ENCODE measurements at places on chromosomes 16 and 17.

- DNase-seq = peak; percentile 90
Measured at GRCh38 chr16:72927199-72928089, 120.5 kb downstream of the ZFHX3 start.

- DNase-seq = no peak
Measured at GRCh38 chr17:77990301-77990700, 31.8 kb downstream of the TNRC6C start.

DNA sequence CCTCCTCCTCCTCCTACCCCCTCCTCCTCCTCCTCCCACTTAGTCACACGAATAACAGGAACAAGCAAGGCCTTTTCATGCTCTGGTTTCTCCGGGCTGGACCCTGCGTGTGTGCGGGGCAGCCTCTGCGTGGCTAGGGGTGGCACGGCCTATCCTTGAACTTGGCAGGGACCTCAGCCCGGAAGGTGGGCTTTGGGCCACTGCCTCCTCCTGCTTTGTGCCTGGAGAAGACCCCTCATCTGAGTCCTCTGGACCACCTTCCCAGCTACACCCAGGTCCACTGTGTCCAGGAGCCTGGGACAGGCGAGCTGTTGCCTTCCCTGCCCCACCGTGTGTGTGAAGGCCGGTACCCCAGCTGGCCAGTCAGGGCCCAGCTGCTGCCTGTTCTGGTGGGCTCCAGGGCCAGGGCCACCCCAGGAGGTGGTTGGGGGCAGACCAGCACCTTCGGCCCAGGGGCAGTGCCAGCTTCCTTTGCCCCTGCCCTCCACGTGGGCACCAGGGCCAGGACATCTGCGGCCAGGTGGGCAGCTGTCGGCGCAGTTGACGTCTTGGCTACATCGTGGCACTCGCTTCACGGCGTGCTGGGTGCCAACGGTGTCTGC is 35.4 kb downstream of the GINS2 start:
- DNase-seq = no peak

- DNase-seq = no peak
Measured at GRCh38 chr17:75701288-75701687, 20.0 kb upstream of the ITGB4 start.

DNA sequence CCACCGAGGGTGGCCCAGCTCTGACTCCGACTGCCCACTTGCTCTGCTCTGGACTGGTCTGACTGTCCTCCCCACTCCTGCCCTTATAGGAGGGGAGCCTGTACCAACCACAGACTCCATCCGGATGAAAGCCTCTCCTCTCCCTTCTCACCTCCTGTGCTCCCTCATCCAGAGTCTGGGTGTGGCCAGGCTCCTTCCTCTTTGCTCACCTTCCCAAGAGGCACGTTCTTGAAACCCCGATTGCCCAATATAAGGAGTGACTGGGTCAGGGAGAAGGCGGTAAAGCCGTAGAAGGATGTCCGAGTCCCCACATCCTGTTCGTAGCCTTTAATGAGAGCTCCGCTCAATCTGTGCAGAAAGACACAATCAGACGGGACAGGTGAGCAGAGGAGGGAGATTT is 17.1 kb downstream of the ST6GALNAC1 start:
- no peak for DNase-seq

- no peak for DNase-seq
Measured at GRCh38 chr16:86534779-86535615, 20.0 kb downstream of the MTHFSD start.

DNA sequence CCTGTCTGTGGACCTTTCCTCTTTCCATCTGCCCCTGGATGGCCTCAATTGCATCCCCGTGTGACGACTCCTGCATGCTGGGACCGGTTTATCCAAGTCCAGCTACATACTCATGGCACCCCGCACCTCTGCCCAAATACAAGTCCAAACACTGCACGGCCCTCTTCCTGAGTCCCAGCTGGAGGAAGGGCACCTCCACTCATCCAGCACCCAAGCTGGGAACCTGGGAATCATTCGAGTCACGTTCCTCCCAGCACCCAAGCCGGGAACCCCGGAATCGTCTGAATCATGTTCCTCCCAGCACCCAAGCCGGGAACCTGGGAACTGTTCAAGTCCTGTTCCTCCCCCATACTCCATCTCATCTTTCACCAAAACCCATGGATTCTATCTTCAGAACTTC is 10.2 kb downstream of the TRARG1 start:
- DNase-seq = no peak

DNA sequence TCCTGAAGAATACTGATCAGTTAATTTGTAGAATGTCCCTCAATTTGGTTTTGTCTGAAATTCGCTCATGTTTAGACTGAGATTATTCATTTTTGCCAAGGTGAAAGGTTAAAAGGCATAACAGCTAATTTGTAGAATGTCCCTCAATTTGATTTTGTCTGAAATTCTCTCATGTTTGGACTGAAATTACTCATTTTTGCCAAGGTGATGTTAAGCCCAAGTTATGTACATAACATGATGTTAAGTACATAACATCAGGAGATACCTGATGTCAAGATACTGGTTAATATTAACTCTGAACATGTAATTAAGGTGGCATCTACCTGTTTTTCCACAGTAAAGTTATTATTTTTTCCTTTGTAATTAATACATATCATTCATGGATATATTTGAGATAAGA is 243.4 kb upstream of the PMFBP1 start:
- no peak for DNase-seq

GRCh38 chr17:81436294-81436849 is 41.1 kb downstream of the BAHCC1 start:
- no peak for DNase-seq

DNA sequence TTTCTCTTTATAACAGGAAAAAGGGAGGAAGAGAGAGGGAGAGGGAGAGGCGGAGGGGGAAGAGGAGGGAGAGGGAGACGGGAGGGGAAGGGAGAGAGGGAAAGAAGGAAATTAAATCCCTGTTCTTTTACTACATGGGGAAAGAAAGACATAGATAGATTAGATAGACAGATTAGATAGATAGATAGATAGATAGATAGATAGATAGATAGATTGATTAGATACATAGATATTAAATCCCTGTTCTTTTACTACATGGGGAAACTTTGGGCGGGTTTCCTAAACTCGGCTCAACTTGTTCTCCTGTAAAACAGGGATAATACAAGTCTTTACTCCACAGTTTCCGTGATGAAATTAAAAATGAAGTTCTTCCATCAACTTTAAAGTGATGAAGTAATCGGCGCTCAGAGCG is 661 bp downstream of the RFWD3 start:
- DNase-seq = no peak

GRCh38 chr16:85197611-85198566 is 85.6 kb upstream of the CIBAR2 start:
- DNase-seq = no peak

GRCh38 chr16:66483689-66484452 is 56.8 kb downstream of the BEAN1 start:
- no peak for DNase-seq

- no peak for DNase-seq
Measured at GRCh38 chr16:58038219-58038641, 12.7 kb downstream of the MMP15 start.

DNA sequence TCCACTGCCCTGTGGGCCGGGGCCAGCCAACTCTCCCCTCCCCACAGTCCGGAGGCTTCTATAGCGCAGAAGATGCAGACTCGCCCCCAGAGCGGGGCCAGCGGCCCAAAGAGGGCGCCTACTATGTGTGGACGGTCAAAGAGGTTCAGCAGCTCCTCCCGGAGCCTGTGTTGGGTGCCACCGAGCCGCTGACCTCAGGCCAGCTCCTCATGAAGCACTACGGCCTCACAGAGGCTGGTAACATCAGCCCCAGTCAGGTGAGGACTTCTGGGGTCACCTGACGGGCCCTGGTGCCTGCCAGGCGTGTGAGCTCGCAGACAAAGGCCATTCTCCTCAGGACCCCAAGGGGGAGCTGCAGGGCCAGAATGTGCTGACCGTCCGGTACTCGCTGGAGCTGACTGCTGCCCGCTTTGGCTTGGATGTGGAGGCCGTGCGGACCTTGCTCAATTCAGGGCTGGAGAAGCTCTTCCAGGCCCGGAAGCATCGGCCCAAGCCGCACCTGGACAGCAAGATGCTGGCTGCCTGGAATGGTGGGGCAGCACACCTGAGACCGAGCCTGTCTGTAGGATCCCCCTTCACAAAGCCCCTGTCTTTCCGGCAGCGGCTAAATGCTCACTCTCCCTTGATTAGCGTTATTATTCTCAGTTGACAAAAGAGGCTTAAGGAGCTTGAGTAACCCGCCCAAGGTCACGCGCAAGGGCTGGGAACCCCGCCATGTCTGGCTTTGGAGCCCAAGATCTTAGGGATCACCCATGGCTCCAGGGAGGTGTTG is 3.9 kb downstream of the SPATA20 start:
- peak; percentile 56 for DNase-seq

DNA sequence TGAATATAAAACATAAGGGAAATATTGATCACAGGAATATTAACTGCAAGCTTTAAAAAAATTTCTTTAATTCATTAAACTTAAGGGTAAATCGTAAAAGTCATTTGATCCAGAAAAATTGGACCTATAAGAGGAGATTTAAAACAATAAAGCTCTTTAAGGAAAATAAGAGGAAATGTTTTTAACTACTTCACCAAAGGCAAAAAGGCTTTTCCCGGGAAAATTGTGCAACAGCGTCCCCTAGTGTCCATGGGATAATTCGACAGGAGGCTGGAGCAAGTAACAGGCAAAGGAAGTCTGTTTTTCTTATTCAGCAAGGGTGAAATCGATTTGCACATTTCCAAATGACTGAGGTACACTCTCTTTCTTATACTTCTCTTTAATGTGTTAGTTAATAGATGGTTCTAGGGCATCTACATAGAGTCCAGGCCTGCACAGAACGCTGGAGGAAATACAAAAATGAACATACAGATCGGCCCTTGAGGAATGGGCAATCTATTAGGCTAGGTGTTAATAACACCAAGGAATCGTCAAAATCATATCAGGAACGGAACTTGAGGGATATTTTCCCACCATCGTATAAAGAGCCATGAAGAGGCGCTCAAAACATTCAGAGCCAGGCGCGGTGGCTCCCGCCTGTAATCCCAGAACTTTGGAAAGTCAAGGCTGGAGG is 61.4 kb downstream of the ZNF18 start:
- DNase-seq = no peak

GRCh38 chr17:61469949-61470348 is 17.7 kb downstream of the TBX4 start:
- no peak for DNase-seq

GRCh38 chr16:68146585-68146984 is 61.4 kb downstream of the NFATC3 start:
- DNase-seq = no peak

GRCh38 chr17:44112284-44113280 is 10.9 kb downstream of the HDAC5 start:
- no peak for DNase-seq

DNA sequence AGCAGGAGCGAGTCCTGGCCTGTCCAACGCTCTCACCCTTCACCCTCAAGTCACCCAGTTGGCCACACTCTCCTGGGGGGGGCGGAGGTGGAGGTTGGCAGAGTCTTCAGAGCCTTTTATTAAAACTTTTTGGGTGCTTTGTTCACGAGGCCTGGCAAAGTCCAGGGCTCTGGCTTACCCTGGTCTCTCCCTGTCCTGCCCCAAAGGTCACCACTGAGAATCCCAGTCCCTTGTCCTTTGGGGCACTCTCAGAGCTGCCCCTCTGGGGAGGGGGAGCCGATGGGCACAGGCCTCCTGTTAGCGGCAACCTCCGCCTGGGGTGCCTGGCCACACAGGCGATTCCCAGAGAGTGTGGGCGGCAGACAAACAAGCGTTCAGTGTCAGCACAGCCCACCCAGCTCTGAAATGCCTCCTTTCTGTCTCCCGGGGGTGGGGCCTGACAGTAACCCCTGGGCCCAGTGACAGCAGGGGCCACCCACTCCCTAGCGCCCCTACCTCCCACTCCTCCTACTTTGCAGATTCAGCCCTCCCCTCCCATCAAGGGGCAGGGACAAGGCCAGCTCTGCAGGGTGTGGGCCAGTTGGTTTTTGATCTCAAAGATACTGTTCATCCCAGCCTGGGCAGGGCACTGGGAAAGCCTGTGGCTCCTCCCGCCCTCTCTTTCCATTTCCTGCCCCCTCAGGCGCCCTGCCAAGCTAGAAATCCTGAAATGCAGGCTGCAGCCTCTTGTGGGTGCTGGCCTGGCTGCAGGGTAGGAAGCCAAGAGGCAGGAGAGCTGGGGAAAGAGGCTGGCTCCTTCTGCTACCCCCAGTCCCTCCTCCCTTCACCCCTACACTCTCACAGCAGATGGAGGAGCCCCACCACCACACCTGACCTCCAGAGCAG is 36.6 kb upstream of the EMP2 start:
- no peak for DNase-seq

DNA sequence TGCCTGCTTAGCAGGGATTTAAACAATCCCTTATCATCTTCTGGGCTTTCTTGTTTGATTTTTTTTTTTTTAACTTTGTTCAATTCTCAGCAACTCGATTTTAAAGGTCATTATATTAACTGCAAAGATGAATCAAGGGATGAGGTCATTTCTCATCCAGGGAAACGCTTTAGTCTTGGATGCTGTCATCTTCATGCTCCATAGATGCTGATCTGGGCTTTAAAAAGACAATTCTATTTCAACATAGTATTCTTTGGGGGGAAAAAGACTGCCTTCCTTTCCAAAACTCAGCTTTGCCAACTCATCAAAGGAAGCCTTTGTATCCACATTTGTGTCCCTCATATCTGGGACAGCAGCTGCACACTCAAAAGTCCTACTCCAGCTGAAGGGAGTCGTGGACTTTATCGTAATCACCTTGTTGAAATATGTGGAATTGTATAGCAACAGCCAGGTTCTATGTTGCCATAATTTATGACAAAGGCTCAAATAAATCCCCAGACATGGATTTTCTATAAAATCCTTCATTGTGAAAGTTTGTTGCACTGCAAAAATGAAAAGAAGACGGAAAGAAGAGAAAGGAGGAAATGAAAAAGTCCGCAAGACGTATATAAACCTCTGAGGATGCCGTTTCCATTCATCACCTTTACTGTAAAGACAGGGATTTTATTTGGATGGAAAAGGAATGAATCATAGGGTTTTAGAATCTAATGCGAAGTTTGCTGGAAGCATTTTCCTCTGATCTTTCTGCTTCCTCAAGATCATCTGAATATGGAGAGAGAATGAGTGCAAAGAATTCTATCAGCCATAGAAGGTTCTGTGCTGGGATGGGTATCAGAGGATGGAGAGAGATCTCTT is 48.6 kb upstream of the XYLT1 start:
- DNase-seq = no peak

DNA sequence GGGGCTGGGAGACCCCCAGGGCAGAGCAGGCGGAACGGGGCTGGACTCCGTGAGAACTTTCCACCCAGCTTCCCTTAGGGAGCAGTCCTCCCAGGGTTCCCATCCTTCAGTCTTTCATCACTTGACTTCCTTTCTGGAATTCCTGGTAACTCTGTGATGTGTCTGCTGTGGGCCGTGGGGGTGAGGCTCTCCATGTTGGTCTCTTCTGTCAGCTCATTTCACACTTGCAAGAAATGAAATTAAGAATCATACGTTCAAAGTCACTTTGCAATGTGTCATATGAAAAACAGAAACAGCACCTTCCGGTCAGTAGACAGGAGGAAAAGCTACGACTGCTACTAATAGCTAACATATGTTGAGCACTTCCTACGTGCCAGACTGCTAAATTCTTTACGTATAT is 5.4 kb upstream of the BBS2 start:
- DNase-seq = peak; percentile 17
